ENCODE measurements at places on chromosomes 12 and 14. TPM values are rescaled to one million over a fixed set of nuclear protein-coding genes. Genes with fewer than 3 reads are reported as not detected.

GRCh38 chr12:13142747-13143146 lies 39.3 kb upstream of the GSG1 start:
- peaks cover 15% of the 10 kb centered on the region for H3K4me1 ChIP-seq
- H3K27ac ChIP-seq, result no peak overlapping the region
- H3K36me3 ChIP-seq, result no peaks in the 10 kb centered on the region
- no peaks in the 10 kb centered on the region for H3K27me3 ChIP-seq
- DNase-seq, result no peak

DNA sequence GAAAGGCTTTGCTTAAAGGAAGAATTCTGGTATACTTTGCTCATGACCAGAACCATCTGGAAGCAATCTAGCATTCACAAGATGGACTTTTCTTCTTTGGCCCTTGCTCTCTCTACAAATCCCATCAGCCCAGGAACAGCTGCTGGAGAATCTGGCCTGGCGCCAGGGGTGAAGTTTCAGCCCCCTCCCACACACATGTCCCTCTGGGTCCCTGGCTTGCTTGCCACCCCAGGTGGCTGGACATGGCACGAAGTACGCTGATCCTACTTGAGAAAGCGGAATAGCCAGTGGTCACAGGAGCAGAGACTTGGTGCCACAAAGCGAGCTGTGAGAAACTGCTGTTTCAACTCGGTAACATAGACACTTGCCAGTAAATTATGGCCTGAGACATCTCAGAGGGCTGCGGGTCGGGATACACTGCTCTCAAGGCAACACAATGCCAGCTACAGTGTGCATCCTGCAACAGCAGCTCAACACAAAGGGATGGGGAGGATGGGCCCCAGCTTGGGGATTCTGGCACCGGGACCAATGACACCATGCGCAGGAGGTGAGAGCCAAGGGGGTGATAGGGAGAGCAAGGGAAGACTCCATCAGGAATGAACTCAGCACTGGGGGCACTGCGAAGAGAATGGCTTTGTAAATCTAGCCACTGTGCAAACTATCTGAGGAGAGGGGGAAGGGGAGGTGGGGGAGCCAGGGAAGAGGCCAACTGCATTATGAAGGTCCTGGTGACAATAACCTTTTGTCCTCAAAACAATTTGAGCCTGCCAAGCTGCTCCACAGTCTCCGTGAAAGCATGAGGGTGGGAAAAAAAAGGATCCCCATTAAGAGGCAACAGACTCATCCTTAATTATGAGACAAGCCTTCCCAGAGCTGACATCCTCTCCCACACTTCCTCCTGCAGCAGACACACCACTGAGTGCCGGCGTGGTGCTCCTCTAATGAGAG lies 219.9 kb downstream of the PPM1H start:
- H3K27ac ChIP-seq, result no peak overlapping the region
- no peaks in the 10 kb centered on the region for H3K27me3 ChIP-seq
- H3K4me1 ChIP-seq, result no peaks in the 10 kb centered on the region
- no peak overlapping the region for H3K4me3 ChIP-seq
- DNase-seq, result no peak

DNA sequence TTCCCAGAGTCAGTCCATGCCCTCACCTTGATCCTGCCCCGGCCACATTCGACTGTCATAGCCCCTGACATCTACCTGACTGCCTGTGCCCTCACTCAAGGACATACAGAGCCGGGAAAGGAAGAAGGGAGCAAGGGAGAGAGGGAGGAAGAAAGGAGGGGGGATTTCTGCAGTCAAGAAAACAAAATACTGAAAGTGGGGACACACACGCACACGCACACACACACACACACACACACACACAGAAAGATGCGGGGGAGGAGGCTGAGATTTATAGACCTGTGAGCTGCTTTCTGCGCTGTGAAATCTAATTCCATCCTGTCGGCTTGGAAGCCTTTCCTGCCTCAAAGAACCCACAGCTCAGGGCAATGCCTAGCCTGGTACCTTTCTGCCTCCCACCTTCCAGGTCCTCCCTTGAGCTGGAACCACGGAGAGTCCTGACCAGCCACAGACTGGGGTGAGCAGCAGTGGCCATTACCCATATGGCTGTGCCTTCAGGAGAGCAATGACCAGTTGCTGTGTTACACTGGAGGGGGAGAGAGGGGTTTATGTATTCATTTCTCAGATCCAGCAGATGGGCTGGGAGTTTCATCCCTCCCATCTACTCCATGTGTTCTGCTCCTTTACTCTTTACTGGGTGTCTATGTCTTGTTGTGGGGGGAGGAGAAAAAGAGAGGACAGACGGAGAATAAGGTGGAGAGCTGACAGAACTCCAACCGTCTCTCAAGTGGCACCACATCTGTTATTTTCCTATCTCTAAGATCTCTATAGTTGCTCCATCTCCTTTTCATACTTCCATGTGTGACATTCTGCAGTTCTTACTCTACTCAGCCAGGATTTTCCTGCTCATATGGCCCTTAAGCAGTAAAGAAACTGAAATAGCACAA lies 12.9 kb downstream of the C14orf93 start:
- H3K4me1 ChIP-seq, result no peaks in the 10 kb centered on the region
- no peaks in the 10 kb centered on the region for H3K27me3 ChIP-seq

Gene DDX24
- total RNA-seq, result 258 TPM

Gene ASCL1
- total RNA-seq, result not detected

DNA sequence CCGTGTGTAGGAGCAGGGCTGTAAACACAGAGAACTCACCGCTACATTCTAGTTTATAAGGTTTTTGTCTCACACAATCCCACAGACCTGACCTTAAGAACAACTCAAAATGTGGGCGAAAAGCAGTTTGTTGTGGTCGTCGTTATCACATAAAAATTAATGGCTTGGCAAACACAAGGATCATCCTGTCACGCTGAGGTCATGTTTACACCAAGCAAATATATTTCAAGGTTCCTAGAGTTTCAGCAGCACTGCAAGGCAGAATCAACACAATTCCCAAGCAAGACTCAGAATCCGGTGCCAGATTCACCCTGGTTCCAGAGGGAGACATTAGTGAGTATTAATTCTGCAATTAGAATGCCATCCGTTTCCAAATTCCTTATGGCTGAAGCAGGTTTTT lies 30.1 kb upstream of the MAP1LC3B2 start:
- peaks cover 27% of the 10 kb centered on the region for H3K27me3 ChIP-seq
- H3K4me3 ChIP-seq, result no peak overlapping the region
- no peak overlapping the region for H3K27ac ChIP-seq
- DNase-seq, result no peak
- H3K4me1 ChIP-seq, result peaks cover 9% of the 10 kb centered on the region

- DNase-seq, result no peak
- H3K27ac ChIP-seq, result no peak overlapping the region
- H3K27me3 ChIP-seq, result no peaks in the 10 kb centered on the region
- no peaks in the 10 kb centered on the region for H3K36me3 ChIP-seq
Observed at GRCh38 chr12:49228653-49229052, 36.2 kb upstream of the TUBA1C start.

DNA sequence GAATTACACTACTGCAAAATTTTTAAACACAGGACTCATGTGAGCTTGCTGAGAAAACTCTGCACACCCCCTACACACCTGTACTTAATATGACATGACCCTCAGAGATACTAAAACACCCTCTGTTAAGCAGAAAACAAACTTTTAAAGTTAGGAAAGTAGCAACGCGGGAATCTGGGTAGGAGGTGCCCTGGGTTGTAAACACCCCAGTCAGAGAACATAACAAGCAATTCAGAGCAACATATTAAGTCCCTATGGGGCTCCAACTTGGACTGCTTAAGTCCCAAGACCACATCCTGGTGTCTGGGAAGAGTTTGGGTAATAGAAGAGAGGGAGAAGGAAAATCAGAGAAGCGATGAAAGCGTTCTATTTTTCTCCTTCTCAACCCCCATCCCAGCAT lies 1.2 kb downstream of the ATF7 start:
- peak overlapping the region; percentile 71 for H3K4me3 ChIP-seq
- no peaks in the 10 kb centered on the region for H3K36me3 ChIP-seq
- H3K27me3 ChIP-seq, result no peaks in the 10 kb centered on the region
- peaks cover 28% of the 10 kb centered on the region for H3K4me1 ChIP-seq
- no peak overlapping the region for H3K27ac ChIP-seq

Gene GUCY2C
- total RNA-seq, result not detected

GRCh38 chr12:62660756-62661155 lies 194.1 kb downstream of the MON2 start:
- no peak for DNase-seq
- H3K27me3 ChIP-seq, result no peaks in the 10 kb centered on the region
- peaks cover 3% of the 10 kb centered on the region for H3K4me1 ChIP-seq
- no peaks in the 10 kb centered on the region for H3K36me3 ChIP-seq
- H3K4me3 ChIP-seq, result no peak overlapping the region

Gene IFNG-AS1
- total RNA-seq, result 2.0 TPM

Gene KRT5
- not detected for total RNA-seq

- H3K27me3 ChIP-seq, result no peaks in the 10 kb centered on the region
- peaks cover 8% of the 10 kb centered on the region for H3K4me1 ChIP-seq
- H3K36me3 ChIP-seq, result no peaks in the 10 kb centered on the region
- H3K27ac ChIP-seq, result no peak overlapping the region
Observed at GRCh38 chr12:68532204-68532886, 78.4 kb upstream of the RAP1B start.

Gene LRRIQ1
- not detected for total RNA-seq

DNA sequence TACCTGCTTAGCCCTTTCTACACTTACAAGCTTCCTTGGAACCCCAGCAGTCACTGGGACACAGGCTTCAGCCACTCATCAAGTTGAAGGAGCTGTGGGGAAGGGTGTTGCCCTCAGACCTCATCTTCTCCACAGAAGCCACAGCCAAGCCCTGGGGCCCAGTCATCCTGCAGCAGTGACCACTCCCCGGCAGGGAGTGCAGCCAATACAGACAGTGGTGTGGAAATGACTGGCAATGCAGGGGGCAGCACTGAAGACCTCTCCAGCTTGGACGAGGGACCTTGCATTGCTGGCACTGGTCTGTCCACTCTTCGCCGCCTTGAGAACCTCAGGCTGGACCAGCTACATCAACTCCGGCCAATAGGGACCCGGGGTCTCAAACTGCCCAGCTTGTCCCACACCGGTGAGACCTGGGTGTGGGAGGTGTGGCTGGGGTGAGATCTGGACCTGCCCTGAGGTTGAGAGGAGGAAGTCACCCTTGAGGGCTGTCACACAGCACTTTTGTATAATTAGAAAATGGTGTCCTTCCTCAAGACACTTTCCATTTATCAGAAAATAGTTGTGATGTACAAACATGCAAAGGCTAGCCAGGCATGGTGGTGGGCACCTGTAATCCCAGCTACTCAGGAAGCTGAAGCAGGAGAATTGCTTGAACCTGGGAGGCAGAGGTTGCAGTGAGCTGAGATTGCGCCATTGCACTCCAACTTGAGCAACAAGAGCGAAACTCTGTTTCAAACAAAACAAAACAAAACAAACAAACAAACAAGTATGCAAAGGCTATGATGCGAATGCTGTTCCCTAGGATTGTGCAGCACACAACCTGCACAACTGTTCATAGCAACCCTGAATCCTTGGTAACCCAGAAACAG lies 9.9 kb downstream of the GLI1 start:
- peaks cover 2% of the 10 kb centered on the region for H3K27me3 ChIP-seq
- no peak for DNase-seq
- H3K36me3 ChIP-seq, result peaks cover 59% of the 10 kb centered on the region
- no peak overlapping the region for H3K27ac ChIP-seq
- H3K4me1 ChIP-seq, result peaks cover 41% of the 10 kb centered on the region

DNA sequence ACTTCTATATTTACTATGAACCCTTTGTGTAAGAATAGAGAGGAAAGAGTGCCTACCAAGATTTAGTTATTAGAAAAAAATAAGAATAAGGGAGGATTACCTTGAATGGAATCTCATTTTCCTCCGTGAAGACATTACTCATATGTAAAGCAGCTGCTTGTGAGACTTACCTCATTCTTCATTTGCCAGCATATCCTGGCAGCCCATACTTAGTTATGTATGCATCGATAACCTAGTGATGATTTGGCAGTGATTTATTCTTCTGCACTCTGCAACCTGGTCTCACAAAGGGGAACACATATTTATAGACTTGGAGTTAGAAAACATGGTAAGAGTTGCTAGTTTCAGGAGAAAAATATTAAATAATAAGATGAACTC lies 56.8 kb downstream of the LRFN5 start:
- no peaks in the 10 kb centered on the region for H3K27me3 ChIP-seq
- H3K4me1 ChIP-seq, result no peaks in the 10 kb centered on the region
- no peak for DNase-seq
- no peaks in the 10 kb centered on the region for H3K36me3 ChIP-seq
